Kidney epithelial cell (primary cell): ENCODE measurements at places on chromosomes 2 and 18. TPM values are rescaled to one million over a fixed set of nuclear protein-coding genes. Genes with fewer than 3 reads are reported as not detected.

The ANKRD30BL gene
- 0.14 TPM in 1 of 2 replicates, not detected in the other for total RNA-seq

The ESPNL gene
- total RNA-seq: 3.5 and 3.8 TPM in 2 replicates

The GALNT5 gene
- 2.9 and 3.1 TPM in 2 replicates for total RNA-seq

The PROC gene
- 1.4 and 2.9 TPM in 2 replicates for total RNA-seq

The CPO gene
- not detected in 2 replicates for total RNA-seq

The EVA1A gene
- 112 and 144 TPM in 2 replicates for total RNA-seq

The KCNF1 gene
- 3.1 TPM in 2 replicates for total RNA-seq

The CD8B gene
- 2.0 and 3.8 TPM in 2 replicates for total RNA-seq

The POTEC gene
- total RNA-seq: not detected in 2 replicates

The SERPINB10 gene
- total RNA-seq: not detected in 2 replicates

The TMEM200C gene
- total RNA-seq: 4.9 and 8.1 TPM in 2 replicates

The NGEF gene
- total RNA-seq: 2.5 and 3.6 TPM in 2 replicates

The IL36G gene
- total RNA-seq: not detected in 2 replicates

The TWIST2 gene
- total RNA-seq: 1.8 and 4.2 TPM in 2 replicates

The XPO1 gene
- total RNA-seq: 81.5 and 93.2 TPM in 2 replicates

The STON1 gene
- total RNA-seq: 0.88 and 2.9 TPM in 2 replicates

The NYAP2 gene
- not detected in 2 replicates for total RNA-seq

The PTPRN gene
- total RNA-seq: 2.5 and 3.8 TPM in 2 replicates

The IL37 gene
- total RNA-seq: not detected in 2 replicates

The PPP4R3B gene
- 42.5 and 48.1 TPM in 2 replicates for total RNA-seq

The CD207 gene
- not detected in 2 replicates for total RNA-seq

The EEF1B2 gene
- total RNA-seq: 654 and 772 TPM in 2 replicates

The PSTPIP2 gene
- total RNA-seq: 11.2 and 14.2 TPM in 2 replicates

The CNGA3 gene
- 0.21 TPM in 1 of 2 replicates, not detected in the other for total RNA-seq

The ZAP70 gene
- total RNA-seq: 0.55 TPM in 1 of 2 replicates, not detected in the other

The HES6 gene
- 49.7 and 50.1 TPM in 2 replicates for total RNA-seq

The GPR55 gene
- not detected in 2 replicates for total RNA-seq

The ABCA12 gene
- total RNA-seq: 7.7 and 9.3 TPM in 2 replicates

The MTIF2 gene
- 34.8 and 39.9 TPM in 2 replicates for total RNA-seq

The CTAGE1 gene
- total RNA-seq: not detected in 2 replicates

The CAPN13 gene
- total RNA-seq: 0.07 TPM in 1 of 2 replicates, not detected in the other

The MBD2 gene
- 20.1 and 26.7 TPM in 2 replicates for total RNA-seq

The ZC3H6 gene
- total RNA-seq: 6.6 and 8.4 TPM in 2 replicates

The MYOM1 gene
- 0.04 and 0.34 TPM in 2 replicates for total RNA-seq

The SPP2 gene
- total RNA-seq: not detected in 2 replicates

The LYG2 gene
- total RNA-seq: not detected in 2 replicates

The TCF4 gene
- 9.4 and 15.7 TPM in 2 replicates for total RNA-seq

The TLX2 gene
- 0.27 TPM in 1 of 2 replicates, not detected in the other for total RNA-seq

The RPRM gene
- 1.0 and 2.1 TPM in 2 replicates for total RNA-seq

The SP3 gene
- total RNA-seq: 52.6 and 68.9 TPM in 2 replicates

The SERPINB12 gene
- total RNA-seq: not detected in 2 replicates

The DHRS9 gene
- total RNA-seq: not detected in 2 replicates

The CREG2 gene
- 0.07 and 0.17 TPM in 2 replicates for total RNA-seq

The PAX8 gene
- 118 and 142 TPM in 2 replicates for total RNA-seq

The RGPD3 gene
- total RNA-seq: 0.14 and 0.46 TPM in 2 replicates

The CASP8 gene
- 13.9 and 14.2 TPM in 2 replicates for total RNA-seq

The PIEZO2 gene
- total RNA-seq: 1.1 and 1.8 TPM in 2 replicates

The RIF1 gene
- 26.6 and 32.6 TPM in 2 replicates for total RNA-seq

The GFPT1 gene
- total RNA-seq: 50.2 and 59.5 TPM in 2 replicates

The COL5A2 gene
- 27.1 TPM in 2 replicates for total RNA-seq

The SLC11A1 gene
- total RNA-seq: 0.21 TPM in 1 of 2 replicates, not detected in the other

The TEKT4 gene
- total RNA-seq: not detected in 2 replicates
